Stimulated activated naive CD8-positive, alpha-beta T cell treated with anti-CD3 and anti-CD28 coated beads, Interleukin-15, Interleukin-2, amounts not matched to agents 100 U/mL and 50 U/mL, for 24 hours (primary cell): ENCODE measurements at places on chromosomes 4 and X.

- no peak for DNase-seq
These were observed 47.4 kb upstream of the AGA start for GRCh38 chr4:177489471-177490246.

- DNase-seq = no peak
These were observed 99.0 kb upstream of the GPR34 start for GRCh38 chrX:41589634-41590270.

- DNase-seq = no peak
These were observed 343.7 kb downstream of the DHX15 start for GRCh38 chr4:24240655-24241054.

DNA sequence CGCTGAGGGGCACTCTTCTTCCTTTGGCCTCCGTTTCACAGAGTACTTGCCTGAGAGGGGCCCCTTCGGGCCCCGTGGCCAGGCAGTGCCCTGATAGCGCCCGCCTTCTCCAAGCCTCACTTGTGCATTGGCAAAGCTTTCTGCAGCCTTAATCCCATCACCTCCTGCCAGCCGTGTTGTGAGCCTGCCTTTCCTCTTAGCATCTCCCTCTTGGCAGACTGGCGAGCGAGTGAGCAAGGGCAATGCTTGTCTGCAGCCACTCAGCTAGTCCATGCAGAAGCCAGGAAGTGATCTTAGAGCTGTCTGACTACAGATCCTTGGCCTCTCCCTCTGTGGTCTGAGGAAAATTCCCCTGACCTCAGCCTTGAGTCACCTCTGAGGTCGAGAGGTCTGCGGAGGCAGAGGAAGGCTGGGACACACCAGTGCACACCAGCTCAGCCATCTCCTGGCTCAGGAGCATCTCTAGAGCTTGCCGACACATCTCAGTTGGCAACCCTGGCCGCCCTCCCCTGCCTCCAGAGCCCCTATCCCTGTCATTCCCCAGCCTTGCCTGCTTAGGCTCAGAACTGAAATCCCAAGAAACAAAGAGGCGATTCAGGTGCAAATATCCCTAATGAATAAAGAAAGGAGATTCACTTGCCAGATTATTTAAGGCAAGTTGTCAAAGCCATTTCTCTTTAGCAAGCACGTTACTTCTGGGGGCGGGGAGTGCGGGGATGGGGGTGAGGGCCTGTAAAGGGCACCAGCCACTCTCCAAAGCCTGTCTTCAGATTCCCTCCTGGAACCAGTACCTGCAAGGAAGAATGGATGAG, 143.5 kb upstream of the MAMLD1 start:
- DNase-seq = no peak

GRCh38 chr4:84167564-84167963, 331.5 kb downstream of the NKX6-1 start:
- DNase-seq = no peak
